ENCODE measurements at places on chromosomes 16 and 17.

DNA sequence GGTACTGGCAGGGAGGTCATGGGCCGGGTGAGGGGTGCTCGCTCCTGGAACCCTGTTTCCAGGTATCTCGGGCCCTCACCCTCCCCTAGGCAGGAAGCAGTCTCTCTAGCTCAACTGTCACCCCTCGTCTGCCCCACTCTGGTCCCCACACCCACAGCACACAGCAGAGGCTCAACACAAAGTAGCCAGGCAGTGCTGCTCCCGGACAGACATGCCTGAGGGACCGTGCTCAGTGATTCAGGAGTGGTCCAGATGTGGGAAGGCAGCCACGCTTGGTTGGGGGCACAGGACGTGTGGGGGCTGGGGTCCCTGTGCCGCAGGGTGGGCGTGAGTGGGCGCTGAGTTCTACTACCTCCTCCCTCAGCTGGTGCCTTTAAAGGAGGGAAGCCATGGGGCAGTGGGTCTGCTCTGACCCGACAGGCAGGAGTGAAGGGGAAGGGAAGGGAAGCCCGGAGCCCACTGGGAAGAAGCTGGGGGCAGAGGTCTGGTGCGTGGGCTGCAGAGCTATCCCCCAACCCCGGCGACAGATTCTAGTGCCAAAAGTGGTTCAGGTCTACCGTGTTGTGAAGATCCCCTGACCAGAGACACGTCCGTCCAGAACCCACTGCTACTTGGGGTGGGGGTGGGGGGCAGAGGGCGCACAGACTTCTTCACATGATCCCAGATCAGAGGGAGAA, 11.8 kb downstream of the SLC16A3 start:
- no peak for DNase-seq

- DNase-seq: no peak
Measured at GRCh38 chr17:45096141-45096540, 35.0 kb downstream of the NMT1 start.

- no peak for DNase-seq
Measured at GRCh38 chr16:57600048-57600835, 28.2 kb upstream of the ADGRG1 start.

- no peak for DNase-seq
Measured at GRCh38 chr16:7381671-7382070, 49.0 kb downstream of the RBFOX1 start.

DNA sequence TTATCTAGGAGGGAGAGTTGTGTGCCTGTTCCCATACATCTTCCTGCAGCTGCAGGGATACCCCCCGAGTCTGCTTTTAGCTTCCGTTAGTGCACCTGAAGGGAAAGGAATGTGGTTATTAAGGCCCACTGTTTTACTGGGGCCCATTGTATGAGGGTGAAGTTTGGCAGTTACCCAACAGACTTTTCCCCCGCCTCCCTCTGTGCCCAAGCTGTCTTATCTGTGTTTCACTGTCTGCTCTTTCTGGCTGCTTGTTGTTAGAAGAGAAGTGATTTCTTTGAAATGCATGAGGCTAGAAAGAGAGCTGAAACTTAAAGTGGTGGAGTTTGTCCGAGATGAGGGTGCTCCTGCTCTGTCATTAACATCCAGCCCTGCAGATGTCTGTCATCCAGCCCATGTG, 7.4 kb upstream of the OR1A2 start:
- DNase-seq: no peak

DNA sequence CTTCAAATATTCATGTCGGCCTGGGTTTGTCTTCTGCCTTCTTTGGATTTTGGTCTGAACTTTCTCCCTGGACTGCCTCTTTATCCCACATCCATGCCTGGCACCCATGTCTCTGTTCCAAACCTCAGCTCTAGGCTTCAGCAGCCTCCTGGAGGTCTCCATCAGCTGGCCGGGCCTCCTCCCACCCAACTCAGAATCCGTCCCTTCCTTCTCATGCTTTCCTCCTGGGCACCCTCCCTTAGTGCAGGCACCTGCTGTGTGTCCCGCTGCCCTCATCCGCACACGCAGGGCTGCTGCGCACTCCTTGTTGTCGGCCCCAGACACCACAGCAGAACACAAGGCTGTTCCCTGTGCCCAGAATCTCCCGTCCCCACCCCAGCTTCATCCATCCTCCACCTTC, 14.0 kb downstream of the LDHD start:
- no peak for DNase-seq

DNA sequence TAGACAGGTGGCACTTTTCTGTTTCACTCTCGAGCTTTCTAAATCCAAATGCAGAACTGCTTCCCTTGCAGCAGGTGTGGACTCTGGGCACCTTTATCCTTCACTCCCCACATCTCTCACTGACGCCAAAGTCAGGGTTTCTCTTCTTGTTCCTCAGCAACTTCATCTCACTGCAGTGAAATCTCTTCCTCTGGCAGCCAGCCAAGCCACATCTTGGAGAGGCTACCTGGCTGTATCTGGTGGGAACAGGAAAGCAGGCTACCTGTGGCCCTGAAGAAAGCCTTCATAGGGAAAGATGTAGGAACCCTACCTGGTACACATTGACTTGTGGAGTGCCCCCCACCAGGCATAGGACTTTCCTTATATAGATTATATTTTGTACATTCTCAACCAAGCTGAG, 159.1 kb downstream of the UTP18 start:
- DNase-seq: no peak

- DNase-seq: no peak
Measured at GRCh38 chr17:68302066-68302564, 10.8 kb downstream of the ARSG start.

DNA sequence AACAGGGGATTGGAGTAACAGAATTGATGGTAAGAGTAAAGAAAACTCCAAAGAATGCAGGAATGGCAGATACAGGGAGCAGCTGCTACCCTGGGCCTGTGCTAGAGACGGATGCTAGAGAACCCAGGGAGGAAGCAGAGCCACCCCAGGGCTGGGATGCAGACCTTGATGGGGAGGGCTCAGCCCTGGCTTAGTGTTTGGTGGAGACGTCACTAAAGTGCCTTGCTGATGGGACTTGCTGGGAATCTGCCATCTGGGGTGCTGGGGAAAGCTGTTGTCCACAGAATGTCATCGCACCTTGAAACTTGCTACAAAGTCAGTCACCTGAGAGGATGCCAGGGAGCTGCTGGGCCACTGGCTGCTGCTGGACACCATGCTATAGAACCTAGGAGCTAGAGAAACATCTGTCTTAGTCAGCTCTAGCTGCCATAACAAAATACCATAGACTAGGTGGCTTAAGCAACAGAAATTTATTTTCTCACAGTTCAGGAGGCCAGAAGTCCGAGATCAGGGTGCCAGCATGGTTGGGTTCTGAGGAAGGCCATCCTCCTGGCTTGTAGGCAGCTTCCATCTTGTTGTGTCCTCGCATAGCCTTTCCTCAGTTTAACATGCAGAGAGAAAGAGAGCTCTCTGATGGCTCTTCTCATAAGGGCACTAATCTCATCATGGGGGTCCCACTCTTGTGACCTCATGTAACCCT, 15.3 kb downstream of the MT1X start:
- no peak for DNase-seq

GRCh38 chr16:19379838-19380237, 37.8 kb upstream of the TMC5 start:
- no peak for DNase-seq

DNA sequence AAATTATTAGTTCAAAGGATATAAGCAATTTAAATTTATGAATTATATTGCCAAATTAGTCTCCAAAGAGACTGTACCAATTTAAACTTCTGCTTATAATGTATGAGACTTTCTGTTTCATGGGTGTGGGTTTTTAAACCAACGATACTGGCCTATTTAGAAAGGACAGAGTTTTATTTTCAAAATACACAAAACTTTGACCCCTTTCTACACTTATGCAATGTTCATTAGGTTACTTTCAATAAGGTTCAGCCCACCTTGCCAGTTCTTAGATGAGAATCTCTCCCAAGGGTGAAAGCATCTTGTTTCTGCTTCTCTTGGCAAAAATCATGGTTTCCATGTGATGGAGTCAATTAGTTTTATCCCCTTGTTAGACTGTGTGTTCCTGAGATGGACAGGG, 84.7 kb downstream of the MYO1D start:
- DNase-seq: no peak

DNA sequence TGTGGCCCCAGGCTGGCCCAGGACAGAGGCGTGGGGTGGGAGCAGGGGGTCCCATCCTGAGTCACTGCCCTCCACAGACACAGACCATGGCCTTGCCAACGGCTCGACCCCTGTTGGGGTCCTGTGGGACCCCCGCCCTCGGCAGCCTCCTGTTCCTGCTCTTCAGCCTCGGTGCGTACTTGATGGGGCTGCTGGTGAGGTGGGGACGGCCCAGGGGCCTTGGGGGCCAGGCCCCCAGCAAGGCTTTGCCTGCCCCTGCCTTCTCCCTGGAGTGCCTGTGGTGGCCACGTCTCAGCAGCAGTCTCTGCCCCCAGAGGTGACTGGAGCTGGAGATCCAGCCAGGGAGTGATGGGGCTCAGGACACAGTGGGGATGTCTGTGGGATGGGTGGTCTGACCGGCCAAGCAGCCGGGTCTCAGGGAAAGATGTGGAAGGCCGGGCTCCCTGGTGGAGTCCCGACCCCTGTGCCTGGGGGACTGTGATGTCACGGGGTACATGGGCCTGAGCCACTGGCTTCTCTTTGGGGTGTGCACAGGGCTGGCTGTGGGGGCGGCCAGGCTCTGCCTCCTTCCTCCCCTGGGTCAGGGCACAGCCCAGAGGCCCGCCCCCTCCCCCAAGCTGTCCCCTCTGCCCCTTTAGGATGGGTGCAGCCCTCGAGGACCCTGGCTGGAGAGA, 2.2 kb downstream of the MSLN start:
- no peak for DNase-seq

DNA sequence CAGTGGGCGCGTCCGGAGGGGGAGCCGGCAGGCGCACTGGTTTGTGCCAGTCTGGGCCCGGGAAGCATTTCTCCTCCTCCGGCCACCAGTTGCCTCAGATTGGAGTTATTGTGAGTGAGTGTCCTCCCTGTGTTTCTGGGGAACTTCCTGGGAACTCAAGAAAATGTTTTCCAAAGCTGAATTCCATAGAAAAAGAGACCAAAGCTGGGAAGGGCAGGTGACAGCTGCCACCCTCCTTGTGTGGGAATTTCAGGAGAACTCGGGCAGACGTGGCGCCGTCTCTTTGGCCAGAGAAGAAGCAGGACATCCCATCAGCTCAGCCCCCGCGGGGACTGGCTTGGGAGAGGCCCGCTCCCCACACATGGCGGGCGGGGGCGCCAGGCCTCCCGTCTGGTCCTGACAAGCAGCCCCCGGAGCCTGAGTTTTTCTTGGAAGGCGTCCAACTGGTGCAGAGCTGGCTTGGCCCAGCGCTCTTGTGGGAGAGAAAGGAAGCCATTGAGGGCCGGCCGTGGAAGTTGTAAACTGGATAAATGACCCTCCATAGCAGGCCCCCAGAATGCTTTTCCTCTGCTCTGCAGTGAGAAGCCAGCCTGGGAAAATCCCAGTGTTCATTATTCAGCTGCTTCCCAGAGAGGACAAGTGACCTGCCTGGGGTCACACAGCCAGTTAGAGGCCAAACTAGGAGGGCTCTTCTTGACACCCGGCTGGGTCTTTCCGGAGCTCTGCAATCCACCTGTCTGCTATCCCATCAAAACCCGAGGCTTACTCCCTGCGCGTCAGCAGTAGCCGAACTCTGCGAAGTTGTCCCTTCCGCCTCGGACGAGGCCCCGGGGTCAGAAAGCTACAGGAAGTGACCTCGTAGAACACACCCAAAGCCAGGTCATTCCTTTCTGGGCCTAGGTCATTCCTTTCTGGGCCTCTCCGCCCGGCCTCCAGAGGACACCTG, 39.2 kb upstream of the GSE1 start:
- DNase-seq: no peak

GRCh38 chr16:80283466-80284392, 257.1 kb upstream of the DYNLRB2 start:
- DNase-seq: no peak

- no peak for DNase-seq
Measured at GRCh38 chr17:6868582-6868981, 37.1 kb upstream of the TEKT1 start.

GRCh38 chr17:68428498-68429172, 28.7 kb downstream of the WIPI1 start:
- no peak for DNase-seq

DNA sequence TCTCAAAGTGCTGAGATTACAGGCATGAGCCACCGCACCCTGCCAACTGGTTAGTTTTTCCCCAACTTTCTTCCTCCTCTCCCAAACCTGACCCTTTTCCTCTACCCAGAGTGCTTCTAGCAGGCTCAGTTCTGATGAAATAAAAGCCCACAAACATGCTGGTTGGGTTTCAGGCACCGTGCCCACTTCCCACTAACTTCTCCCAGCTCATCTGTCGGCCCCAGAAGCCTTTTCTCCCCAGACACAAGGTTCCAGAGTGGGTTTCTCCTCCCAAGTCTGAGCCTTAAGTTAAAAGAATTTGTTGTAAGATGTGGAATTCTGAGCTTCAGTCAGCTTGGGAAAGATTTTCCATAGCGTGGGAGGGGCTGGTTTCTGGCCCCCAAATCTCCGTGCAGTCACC, 11.5 kb upstream of the SCN4A start:
- no peak for DNase-seq

GRCh38 chr16:51392521-51393187, 241.6 kb upstream of the SALL1 start:
- DNase-seq: no peak

- no peak for DNase-seq
Measured at GRCh38 chr16:86509759-86510464, 415 bp upstream of the FOXF1 start.

- DNase-seq: no peak
Measured at GRCh38 chr16:67993207-67994039, 5.9 kb downstream of the DPEP2 start.

DNA sequence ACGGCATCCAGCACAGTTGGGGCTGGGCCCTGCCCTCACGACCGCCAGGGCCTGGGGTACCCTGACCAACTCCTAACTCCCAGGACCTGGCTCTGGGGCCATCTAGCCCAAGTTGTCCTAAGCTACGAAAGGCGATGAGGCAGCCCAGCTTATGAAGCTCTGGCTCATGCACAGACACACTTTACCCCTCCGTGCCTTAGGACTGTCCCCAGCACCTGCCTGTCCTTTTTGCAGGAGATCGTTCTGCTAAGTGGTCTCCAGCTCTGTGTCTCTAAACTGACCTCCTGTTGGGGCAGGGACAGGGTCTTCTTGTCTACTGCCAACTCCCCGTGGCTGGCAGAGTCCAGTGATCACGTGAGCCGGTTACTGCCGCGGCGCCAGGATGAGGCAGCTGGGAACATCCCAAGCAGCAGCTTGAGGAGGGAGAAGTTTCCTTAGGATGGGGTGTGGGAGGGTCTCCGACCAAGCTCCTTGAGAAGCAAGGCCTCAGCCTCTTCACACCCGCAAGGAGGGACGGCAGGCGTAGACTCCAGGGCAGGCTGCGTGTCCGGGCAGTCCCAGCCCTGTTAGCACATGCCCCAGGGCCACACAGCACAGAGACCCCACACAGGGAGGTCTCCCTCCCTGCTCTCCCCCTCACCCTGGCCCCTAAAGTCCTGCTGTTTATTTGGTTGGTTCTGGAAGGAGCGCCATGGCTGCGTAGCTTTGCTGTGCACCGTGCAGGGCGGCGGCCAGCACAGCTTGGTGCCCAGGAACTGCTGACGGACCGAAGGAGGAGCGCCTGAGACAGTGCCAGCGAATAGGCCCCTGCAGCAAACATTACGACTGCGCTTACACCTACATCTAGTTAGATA, 16.4 kb upstream of the METRNL start:
- DNase-seq: no peak
